ENCODE measurements at places on chromosomes 4 and X. TPM values are rescaled to one million over a fixed set of nuclear protein-coding genes. Genes with fewer than 3 reads are reported as not detected.

DNA sequence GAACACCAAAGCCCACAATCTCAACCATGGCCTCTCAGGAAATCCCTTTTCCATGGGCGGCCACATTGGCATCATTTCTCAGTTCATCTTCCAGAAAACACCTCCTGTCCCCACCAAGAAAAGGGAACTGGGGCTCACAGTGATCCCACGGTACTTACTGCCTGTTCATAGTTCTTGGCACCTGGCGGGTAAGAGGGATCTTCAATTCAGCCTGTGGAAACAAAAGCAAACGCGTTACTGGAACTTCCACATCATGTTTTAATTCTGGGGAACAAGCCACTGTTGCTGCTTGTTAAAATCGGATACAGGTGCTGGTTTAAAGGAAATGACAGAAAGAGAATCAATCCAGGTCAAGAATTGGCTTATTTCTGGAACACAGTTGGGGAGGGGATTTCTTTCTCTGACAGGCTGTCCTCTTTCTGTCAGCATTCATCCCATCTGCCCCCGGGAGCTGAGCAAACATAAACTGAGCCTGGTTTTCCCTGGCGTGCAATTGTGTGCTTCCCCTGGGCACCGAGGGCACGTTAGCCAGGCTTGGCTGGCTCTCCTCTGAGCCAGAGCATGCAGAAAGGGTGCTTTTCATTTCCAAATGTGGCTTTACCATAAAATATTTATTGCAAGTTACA is 16.8 kb downstream of the CLNK start:
- DNase-seq, result peak; percentile 10

DNA sequence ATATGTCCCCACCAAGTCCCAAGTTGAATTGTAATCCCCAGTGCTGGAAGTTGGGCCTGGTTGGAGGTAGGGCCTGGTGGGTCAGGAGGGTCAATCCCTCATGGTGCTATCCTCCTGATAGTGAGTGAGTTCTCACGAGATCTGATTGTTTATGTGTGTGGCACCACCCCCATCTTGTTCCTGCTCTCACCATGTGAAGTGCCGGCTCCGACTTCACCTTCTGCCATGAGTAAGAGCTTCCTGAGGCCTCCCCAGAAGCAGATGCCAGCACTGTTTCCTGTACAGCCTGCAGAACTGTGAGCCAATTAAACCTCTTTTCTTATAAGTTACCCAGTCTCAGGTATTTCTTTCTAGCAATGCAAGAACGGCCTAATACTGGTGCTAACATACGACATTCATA is 22.7 kb upstream of the TMEM33 start:
- no peak for DNase-seq

GRCh38 chr4:138034871-138035270 is 207.3 kb downstream of the SLC7A11 start:
- no peak for DNase-seq

GRCh38 chrX:8805046-8805445 is 3.9 kb upstream of the FAM9A start:
- no peak for DNase-seq

DNA sequence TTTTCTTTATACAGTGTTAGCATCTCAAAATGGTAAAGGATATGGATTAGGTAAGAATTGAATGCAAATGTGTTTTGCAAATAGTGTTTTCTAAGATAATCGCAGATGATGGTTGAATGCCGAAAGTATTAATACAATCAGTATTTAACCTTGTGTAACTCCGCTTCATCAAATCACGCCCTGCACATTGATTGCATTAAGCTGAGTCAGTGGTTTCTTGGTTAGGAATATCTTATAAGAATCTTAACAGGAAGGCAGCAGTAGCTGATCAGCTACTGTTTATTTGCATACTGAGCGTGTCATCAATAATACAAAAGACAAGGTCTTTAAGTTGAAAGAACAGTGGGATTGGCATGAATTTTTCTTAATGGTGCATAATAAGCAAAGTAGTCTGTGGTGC is 545.4 kb downstream of the RPA4 start:
- DNase-seq, result no peak

- DNase-seq, result no peak
Measured at GRCh38 chrX:149837639-149838038, 43.3 kb upstream of the MAGEA8 start.

GRCh38 chr4:676871-677235 is 2.5 kb downstream of the MYL5 start:
- DNase-seq, result no peak

DNA sequence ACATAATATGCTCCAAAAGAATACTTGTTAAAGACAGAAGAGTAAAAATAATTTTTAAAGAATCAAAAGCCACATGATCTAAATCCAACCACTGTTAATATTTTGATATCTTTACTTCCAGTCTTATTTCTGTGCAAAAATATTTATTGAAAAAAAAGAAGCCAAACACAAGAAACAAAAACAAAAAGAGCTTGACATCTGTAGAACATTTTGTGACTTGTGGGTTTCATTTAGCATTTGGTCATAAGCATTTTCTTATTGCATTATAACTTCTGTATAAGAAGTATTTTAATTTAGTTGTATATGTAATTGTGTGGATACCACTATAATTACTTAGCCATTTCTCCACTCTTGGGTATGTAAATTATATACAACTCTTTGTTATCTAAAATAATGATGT is 63.1 kb downstream of the DIPK2B start:
- DNase-seq, result no peak

GRCh38 chr4:47809654-47810203 is 28.1 kb downstream of the CORIN start:
- DNase-seq, result no peak

- peak; percentile 31 for DNase-seq
Measured at GRCh38 chr4:171342646-171343045, 470.6 kb upstream of the GALNTL6 start.

GRCh38 chr4:141919649-141920048 is 283.3 kb downstream of the IL15 start:
- DNase-seq, result no peak

GRCh38 chr4:3238721-3239120 is 10.2 kb upstream of the MSANTD1 start:
- no peak for DNase-seq

DNA sequence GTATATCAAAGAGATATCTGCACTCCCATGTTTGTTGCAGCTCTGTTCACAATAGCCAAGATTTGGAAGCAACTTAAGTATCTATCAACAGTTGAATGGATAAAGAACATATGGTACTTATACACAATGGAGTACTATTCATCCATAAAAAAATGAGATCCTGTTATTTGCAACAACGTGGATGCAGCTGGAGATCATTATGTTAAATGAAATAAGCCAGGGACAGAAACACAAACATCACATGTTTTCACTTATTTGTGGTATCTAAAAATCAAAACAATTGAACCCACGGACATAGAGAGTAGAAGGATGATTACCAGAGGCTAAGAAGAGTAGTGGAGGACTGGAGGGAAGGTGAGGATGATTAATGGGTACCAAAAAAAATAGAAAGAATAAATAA is 14.2 kb downstream of the IQCM start:
- DNase-seq, result no peak

- no peak for DNase-seq
Measured at GRCh38 chr4:15652191-15652590, 3.0 kb downstream of the FBXL5 start.

GRCh38 chrX:143121477-143121876 is 95.7 kb downstream of the SPANXN4 start:
- DNase-seq, result peak; percentile 1

DNA sequence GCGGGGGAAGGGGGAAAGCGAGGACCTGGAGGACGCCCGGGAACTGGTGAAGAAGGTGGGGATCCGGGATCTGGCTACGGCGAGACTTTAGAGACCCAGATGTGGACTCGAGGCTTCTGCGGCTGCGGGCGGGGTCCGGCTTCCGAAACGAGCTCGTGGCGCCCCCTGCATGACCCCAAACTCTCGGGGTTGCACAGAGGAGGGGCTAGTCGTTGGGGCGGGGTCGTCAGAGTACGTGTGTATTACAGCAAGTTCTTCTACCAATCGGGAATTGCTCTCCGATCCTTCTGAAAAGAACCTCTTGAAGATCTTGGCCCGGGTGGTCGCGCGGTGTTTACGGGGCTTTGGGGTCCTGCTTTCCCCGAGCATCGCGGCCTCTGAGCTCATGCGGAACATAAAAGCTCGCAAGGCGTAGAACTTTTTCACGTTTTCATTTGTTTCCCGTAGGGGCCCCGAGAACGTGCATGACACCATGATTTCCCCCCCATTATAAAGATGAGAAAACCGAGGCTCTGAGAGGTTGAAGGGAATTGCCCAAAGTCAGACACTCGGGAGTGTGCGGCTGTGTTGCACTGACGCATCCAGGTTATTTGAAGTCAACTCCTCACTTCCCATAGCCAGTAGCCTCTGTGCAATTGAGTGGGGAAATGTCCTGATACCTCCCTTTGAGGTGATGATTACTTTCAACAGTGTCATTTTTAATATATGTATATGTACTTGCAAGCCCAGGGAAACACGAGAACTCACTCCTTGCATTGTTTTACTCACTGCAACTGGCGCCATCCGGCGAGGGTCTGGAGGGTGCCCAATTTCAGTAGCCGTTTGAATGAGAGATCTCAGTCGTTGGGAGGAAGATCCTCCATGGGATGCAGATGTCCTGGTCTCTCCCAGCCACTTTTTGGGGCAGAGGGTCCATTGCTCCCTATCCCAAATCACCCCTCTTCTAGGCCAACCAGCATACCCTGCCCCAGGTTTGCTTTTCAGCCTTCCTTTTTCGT is at the start of gene BEND4:
Gene BEND4, minus strand, starts transcription at position 149 of the 998 bp plus-strand sequence. CDS start 512 bp downstream, outside the sequence.
- DNase-seq, result peak; percentile 64

GRCh38 chrX:48945517-48946348 is 11.7 kb downstream of the OTUD5 start:
- peak; percentile 39 for DNase-seq

DNA sequence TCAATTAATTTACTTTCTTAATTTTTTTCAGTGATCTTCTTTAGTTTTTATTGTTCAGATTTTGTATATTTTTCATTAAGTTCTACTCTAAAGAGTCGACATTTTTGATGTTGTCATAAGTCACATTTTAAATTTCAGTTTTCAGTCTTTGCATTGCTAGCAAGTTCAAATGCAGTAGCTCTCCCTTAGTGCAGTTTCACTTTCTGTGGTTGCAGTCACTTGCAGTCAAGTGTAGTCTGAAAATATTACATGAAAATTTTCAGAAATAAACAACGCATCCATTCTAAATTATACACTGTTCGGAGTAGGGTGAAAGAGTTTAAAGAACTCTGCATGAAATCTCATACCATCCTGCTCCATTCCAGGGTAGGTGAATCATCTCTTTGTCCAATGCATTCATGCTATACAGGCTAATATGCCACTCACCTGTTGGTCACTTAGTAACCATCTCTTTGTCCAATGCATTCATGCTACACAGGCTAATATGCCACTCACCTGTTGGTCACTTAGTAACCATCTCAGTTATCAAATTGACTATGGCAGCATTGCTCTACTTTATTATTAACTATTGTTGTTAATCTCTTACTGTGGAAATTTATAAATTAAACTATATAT is 356.9 kb downstream of the STPG2 start:
- no peak for DNase-seq

DNA sequence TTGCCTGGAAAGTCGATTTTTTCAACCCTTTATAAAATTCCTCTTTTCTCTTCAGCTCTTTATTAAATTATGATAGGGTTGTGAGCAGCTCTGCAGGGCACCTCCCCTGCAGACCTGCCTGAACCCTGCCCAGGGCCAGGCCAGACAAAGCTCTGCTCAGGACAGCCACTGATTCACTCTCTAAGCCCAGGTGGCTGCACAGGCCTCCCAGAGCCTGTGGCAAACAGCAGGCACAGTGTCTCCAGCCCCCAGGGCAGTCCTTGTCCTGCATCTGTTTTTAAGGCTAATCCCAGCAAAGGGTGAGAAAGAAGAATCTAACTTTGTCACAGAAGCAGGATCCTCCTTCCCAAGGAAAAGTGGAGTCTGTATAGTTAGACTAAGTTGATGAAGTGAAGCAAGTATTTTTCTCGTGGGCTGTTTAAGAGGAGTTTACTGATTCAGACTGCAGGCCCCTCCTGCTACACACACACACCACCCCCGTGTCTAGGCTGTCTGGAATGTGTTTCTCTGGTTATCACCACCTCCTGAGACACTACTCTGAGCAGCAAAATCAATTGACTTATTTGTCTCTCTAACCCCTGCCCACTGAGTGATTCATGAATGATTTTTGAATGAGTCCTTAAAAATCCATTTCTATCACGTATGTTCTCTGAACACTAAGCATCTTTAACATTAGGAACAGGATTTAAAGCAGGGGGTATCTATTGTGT is 101.7 kb downstream of the CHIC2 start:
- DNase-seq, result no peak

GRCh38 chr4:75036046-75036830 is 103.3 kb downstream of the PARM1 start:
- no peak for DNase-seq

GRCh38 chrX:133985164-133985966 is at the start of gene GPC3:
Gene GPC3, minus strand, starts transcription at chrX:133985594.
- peak; percentile 79 for DNase-seq

DNA sequence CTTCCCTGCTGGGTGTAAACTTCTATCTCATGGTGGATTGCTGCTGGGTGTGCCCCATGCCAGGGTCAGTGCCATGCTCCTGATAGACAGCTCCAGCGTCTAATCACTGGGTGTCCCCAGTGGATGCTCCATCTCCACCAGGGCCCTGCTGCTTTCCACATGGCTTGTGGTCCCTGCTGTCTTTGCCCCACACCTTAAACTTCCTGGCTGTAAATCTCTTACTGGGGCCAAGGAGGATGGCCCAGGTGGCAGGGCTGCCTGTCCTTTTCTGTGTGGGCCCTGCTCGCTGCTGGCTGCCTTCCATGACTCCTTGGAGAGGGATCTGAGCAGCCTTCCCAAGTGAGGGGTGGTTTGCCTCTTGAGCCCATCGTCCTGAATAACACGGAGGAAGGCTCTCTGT is 51.8 kb downstream of the RGS12 start:
- no peak for DNase-seq

DNA sequence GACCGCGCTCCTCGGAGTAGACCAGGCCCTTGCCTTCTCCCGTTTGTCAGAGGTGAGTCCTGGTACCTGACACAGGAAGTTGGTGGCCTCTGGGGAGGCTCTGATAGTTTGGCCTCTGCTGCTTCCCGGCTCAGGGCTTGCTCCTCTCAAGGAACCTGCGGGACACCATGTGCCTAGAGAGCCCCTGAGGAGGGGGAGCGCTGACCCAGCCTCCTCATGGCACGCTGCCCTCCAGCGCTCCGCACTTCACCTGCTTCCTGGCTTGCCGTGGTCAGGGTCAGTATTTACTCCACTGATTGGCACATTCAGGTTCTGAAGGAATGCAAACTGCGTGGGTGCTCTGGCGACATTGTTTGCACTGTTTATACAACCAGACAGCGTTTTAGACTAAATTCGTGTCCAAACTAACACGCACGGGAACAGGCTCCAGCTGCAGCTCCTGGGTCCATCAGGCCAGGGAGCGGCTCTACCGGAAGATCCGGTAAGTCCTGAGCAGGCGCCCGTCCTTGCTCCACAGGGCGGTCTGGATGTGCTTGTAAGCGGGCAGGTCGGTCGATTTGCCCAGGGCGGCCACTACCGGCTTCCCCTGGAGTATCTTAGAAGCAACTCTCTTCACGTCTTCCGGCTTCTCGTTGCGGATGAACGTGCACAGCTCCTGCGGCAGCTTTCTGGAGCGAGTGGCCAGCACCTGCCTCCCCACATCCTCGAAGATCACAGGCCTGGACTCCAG is 121.6 kb upstream of the GRID2 start:
- DNase-seq, result no peak

CCKAR gene
- polyA plus RNA-seq, result 0.19 TPM

CXCL1 gene
- 1.4 TPM for polyA plus RNA-seq

SMARCA1 gene
- polyA plus RNA-seq, result 28.5 TPM

CRMP1 gene
- 599 TPM for polyA plus RNA-seq

TBX22 gene
- not detected for polyA plus RNA-seq

APELA gene
- polyA plus RNA-seq, result not detected

TCEAL4 gene
- polyA plus RNA-seq, result 126 TPM

USP11 gene
- polyA plus RNA-seq, result 390 TPM
